ENCODE measurements at places on chromosomes 11 and 22.

- no peak for DNase-seq
Observed at GRCh38 chr11:14347991-14348390, 11.0 kb downstream of the RRAS2 start.

DNA sequence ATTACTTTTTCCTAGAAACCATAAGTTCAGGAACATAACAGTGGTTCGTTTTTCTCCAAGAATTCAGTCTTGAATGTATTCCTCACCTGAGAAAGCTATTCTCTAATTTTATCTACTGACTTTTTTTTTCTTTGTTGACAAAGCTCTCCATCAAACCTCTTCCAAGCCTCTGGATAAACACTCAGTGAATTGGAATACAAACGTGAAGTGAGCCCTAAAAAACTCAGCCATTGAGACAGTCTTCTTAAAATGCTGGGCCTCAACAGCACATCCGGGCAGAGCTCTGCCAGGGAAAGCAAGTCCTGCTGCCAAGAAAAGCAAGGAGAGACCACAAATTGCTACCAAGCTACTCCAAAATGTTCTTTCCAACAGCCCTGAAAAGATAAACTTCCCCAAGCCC, 7.7 kb upstream of the SLC1A2 start:
- no peak for DNase-seq

DNA sequence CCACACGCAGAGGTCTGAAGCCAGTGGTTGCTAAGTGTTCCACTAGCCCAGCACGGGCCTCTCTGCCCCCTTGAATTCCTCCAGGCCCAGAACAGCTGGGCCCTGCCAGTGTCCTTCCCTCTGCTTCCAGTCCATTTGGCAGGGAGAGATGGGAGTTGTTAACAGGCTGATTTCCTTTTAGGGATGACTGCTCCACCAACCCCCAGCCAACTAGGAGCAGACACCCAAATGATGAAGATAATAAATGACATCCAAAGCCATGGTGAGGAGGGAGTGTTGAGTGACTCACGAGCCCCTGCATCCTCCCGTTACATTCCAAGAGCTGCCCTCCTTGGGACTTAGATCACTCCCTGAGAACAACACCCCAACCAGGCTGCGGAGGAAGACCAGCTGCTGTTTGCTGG, 20.6 kb downstream of the PARVA start:
- no peak for DNase-seq

GRCh38 chr11:115981104-115981481, 476.9 kb upstream of the CADM1 start:
- DNase-seq: no peak

- no peak for DNase-seq
Observed at GRCh38 chr11:117449111-117449693, 121.5 kb downstream of the CEP164 start.

DNA sequence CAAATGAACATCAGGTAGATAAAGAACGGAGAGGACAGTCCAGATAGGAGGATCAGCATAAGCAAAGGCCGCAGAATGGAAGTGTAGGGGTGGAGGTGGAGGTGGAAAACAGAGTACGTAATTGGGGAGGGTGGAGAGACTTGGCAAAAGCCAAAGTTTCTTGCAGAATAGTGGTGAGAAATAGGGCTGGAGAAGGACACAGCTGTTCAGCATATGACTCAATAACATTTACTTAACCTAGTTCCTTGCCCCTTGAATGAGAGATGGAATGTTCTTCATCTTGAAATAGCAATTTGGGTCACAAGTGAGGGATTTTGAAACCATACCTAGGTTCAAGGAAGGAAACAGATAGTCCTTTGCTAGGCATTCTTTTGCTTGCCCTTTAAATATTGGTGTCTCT, 235.9 kb upstream of the ARHGAP20 start:
- no peak for DNase-seq

- no peak for DNase-seq
Observed at GRCh38 chr22:36055376-36056295, 27.0 kb upstream of the RBFOX2 start.

- DNase-seq: no peak
Observed at GRCh38 chr11:16603245-16603644, 135.2 kb upstream of the C11orf58 start.

DNA sequence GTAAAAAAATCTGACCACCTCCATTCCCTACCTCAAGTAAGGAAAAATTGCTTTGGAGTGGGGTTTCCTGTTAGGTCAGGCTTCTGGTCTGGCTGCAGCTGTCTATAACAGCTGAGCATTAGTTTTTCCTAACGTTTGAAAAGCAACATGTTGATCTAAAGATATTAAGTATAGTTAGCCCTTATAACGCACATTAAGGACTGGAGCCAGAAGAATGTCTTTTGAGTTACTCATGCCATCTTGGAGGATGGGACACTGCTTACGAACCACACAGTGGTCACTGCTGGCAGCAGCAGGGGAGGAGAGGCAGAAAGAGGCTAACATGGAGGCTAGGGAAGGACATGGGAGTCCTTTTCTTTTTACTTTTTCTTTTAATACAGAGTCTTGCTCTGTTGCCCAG, 44.1 kb upstream of the GDPD4 start:
- no peak for DNase-seq

- no peak for DNase-seq
Observed at GRCh38 chr11:3950996-3951660, 95.7 kb downstream of the STIM1 start.

DNA sequence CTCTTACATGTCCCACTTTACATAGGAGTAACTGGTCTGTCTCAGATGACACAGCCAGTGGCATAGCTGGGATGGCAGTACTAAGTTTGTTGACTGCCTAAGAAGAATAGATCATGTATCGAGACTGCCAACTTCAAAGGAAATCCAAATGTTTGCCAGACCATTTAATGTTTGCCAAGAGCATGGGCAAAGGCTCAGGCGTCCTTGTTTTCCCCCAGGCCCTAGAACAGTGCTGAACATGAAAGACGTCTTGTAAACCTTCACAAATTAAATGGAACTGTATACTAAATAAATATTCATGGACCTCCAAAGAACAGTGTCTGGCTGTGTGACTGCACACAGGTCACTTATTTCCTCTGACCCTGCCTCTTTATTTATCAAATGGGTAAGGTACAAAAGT, 234.7 kb upstream of the CCDC90B start:
- DNase-seq: no peak

GRCh38 chr11:115409691-115410220, 94.5 kb downstream of the CADM1 start:
- DNase-seq: no peak

- DNase-seq: peak; percentile 91
Observed at GRCh38 chr22:39174498-39175352, 22.2 kb upstream of the CBX7 start.

GRCh38 chr22:24434471-24435322, 7.3 kb downstream of the ADORA2A start:
- peak; percentile 83 for DNase-seq

DNA sequence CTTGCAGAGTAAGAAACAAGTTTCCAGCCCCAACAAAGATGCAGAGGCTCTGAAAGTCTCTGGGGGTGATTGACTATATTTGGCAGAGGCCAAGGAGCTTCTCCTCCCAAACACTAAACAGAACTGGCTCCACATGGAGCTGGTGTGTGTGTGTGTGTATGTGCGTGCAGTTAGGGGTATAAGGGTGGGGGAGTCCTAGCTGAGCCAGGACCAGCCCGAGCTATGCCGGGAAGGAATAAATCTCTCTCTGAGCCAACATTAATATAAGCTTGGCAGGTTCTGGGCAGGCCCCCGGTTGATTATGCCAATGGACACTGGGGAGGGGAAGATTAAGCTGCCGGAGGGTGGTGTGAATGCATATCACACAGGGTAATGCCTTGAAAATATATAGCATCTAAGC, 324.2 kb downstream of the MIAT start:
- no peak for DNase-seq

DNA sequence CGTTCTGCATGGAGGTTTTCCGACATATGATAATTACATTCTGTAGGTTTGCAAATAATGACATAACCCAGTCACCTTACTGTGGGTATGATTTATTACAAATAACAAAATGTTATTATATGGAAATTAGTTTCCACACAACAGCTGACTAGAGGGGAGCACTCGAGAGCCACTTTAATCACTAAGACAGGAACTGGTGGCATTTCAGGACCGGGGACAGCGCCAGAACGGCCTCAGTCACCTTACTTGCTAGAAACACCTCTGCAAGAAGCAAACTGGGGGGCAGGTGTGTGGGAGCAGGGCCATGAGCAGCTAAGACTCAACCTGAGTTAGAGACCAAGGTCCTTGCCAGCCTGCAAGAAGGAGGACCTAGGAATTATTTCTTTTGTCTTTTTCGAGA, 199.9 kb downstream of the DSCAML1 start:
- DNase-seq: no peak

- no peak for DNase-seq
Observed at GRCh38 chr11:30811226-30811755, 225.1 kb upstream of the MPPED2 start.

- DNase-seq: no peak
Observed at GRCh38 chr11:83612891-83613766, 327.0 kb upstream of the CCDC90B start.

DNA sequence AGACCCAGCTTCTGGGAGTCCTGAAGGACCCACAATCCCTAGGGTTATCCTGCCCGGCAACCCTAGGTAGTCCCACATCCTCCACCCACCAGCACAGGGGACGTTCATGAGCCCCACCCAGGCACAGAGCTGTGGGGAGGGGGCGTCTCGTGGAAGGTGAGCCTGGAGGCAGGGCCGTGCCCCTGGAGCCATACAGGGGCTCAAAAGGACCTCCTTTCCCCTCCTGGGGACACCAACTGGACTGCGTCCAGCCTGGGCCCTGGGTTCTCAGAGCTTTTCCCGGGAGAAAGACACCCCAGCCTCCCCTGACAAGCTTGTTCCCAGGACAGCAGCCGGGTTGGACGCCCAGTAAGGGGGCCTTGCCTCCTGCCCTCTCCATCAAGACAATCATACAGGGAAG, 78.4 kb downstream of the BRD1 start:
- no peak for DNase-seq

GRCh38 chr11:35343033-35343598, 76.2 kb downstream of the SLC1A2 start:
- peak; percentile 46 for DNase-seq
